ENCODE measurements at places on chromosomes 7 and 10.

DNA sequence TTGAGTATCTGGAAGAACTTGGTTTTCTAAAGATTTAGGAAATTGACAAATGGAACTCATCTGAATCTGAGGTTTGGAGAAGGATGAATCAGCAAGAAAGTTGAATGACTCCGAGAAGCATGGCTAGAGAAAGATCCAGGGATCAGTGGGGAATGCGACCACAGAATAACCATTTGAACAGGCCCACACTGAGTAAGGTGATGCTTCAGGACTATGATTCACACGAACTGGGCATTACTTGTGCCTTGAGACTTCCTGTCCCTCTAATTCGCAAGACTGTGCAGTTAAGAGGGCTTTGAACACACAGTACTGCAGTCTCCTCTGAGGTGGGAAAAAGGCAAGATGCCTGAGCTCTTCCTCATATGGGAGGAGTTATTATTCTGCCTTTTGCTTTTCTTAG is 395.5 kb upstream of the POM121L12 start:
- no peak for DNase-seq

DNA sequence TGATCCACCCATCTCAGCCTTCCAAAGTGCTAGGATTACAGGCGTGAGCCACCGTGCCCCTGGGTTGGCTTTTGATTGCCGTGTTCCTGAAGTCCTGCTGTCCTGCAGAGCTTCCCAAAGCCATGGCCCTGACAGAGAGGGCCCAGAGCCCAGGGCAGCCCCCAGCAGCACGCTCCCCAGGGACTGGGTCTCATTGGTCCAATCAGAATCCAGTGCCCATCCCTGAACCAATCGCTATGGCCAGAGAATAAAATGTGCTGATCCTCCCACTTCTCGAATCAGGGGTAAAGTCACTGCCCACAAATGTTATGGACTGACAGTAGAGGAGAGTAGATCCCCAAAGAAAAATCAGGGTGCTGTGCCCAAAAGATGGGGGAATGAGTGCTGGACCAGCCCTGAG is 5.0 kb upstream of the C10orf105 start:
- DNase-seq = no peak

- no peak for DNase-seq
These were observed 16.1 kb downstream of the CALML3 start for GRCh38 chr10:5540891-5541290.

DNA sequence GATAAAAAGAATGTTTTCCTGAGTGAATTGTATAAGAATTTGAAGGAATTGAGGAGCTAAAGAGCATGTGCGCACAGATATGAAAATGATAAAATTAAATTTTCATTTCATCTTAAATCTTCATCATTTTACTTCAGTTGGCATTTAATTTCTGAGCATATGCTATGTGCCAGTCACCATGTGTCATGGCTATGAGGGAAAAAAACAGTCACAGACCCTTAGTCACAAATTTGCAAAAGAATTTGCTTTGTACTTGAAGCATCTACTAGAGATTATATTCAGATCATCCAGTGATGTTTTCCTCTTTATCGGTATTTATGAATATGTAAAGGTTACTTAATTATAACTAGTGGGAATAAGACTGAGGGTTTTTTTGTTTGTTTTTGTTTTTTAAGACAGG is 29.8 kb downstream of the VCL start:
- DNase-seq = no peak

DNA sequence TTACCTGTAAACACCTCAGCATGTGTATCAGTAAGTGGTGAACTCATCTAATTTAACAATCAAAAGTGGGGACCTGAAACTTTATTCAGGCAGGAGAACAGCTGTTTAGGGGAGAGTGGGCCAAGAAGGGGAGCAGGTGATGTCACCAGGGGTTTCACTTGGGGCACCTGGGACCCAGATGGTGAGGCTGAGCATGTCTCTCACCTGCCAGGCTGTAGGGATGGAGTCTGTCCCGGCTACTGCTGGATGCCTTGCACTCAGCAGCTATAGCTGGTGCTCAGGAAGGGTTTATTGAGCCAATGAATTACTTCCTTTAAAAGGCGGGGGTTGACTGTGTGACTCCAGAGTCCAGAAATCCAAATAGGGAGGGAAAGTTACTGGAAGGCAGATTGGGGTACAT is 23.0 kb downstream of the CDH23 start:
- DNase-seq = no peak

DNA sequence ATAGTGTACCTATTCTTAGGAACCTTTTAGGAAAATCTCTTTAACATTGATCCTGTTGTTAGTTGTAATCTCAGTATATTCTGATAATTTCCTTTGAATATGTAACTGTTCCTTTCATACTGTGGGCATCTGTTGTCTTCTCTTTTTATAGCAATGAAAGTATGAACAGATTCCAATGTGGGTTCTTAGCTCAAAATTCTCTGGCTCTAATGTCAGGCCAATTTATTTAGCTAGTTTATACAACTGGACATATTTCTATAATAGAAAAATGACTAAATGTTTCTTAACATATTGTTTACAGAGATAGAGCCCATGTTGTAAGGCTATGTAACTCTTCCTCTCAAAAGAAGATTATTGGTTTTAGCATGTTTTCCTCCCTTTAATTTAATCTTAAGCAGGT is 363.2 kb downstream of the AUTS2 start:
- no peak for DNase-seq

- no peak for DNase-seq
These were observed 66.1 kb upstream of the ABLIM1 start for GRCh38 chr10:114723991-114724715.

GRCh38 chr7:80771523-80771922 is 133.1 kb downstream of the CD36 start:
- DNase-seq = no peak

- no peak for DNase-seq
These were observed 276.9 kb downstream of the RPS24 start for GRCh38 chr10:78310481-78311080.

DNA sequence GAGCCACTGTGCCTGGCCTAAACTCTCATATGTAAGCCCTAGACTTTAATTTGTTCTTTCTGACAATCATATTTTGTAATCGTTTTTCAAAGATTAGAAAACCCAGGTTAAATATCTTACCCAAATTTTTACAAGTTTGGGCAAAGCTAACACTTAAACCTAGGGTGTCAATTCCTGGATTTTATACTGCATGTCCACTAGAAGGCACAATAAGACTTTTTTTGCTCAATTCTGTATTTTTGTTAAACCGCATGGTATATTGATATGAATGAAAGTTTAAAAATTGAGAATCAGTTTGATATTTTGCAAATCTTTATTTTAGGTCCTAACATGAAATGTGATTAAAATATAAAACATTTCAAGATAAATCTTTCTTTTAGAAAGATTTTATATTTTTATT is 29.3 kb downstream of the DYNC2I1 start:
- no peak for DNase-seq

DNA sequence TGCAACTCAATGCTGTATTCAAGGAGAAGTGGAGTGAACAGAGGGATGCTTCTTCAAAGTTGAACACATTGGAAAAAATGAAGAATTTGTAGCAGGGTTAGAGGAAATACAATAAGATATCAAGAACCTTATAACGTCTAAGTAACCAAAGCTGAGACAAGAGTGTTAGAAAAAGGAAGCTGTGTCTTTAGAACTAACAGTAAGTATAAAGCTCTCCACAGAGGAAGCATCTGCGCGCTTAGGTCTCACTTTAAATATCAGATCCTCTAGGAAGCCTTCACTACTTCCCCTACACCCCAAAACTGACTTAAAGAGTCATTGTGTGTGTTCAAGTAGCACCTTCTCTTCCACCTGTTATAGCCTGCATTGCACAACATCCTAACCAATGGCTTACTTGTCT is 43.0 kb downstream of the CH25H start:
- DNase-seq = no peak

DNA sequence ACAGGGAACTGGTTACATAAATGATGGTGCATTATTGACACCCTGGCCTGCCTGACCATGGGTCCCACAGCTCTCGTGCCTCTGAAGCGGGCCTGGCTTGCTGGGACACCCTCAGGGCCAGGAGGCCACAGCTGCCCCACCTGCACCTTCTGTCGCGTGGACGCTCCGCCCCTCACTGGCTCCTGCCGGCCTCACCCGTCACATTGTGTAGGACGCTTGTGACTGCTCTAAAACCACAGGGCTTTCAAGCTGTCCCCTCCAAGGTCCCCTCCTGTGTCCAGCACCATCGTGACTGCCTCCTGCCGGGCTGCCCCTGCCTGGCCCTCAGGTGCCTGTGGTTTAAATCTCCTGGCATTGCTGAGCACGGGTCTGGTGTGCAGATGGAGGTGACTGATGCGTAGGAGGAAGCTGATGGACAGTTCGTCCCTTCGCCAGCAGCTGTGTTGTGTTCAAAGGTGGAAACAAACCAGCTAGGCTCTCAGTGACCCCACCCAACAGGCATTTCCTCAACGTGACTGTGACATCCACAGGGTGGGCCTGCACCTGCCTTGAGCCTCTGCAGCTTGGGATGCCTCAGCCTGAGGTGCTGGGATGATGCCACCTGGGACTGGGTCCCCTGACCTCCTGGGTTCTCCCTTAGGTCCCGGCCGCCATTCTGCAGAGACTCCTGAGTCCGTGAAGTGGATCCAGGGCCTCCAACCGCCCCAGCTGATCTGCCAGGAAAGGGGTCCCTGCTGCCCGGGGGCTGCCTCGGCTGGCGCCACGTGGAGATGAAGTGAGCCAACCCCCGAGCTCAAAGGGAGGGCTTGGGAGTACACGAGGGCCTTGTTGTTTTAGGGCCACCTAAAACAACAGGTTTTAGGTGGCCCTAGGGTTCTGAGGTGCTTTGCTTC is 148.5 kb downstream of the WDR37 start:
- no peak for DNase-seq

GRCh38 chr7:5349437-5350173 is 66.9 kb downstream of the SLC29A4 start:
- no peak for DNase-seq

GRCh38 chr7:18387191-18387735 is 108.3 kb upstream of the HDAC9 start:
- no peak for DNase-seq

DNA sequence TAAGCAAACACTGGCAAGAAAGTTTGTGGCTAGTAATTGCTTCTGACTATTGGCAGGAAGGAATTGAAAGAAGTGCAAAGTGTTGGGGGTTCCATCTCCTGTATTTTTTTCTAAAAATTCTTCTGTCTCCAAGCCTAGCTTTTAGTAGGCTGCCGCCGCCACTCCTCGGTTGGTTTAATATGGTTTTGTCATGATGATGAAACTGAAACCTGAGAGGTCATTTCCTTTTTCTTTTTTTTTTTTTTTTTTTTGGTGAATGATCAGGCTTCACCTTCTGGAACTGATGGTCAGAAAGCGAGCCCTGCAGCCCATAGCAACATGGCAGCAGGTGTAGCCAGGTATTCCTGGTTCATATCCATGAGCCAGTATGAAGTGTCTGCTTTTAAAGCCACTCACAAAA is 75.3 kb upstream of the AGBL3 start:
- no peak for DNase-seq

Measured in amygdala (tissue), 56 donors.